Bladder microvascular endothelial cell (primary cell): ENCODE measurements at places on chromosomes 4 and X. TPM values are rescaled to one million over a fixed set of nuclear protein-coding genes. Genes with fewer than 3 reads are reported as not detected.

Gene PWWP3B
- total RNA-seq, result under 0.01 TPM in 1 of 2 replicates, not detected in the other

Gene CYSLTR1
- 0.81 TPM in 1 of 2 replicates, not detected in the other for total RNA-seq

Gene XAGE1B
- total RNA-seq, result not detected in 2 replicates

Gene UGT2A1
- 0.16 TPM in 1 of 2 replicates, not detected in the other for total RNA-seq

Gene RBM47
- under 0.01 TPM in 1 of 2 replicates, not detected in the other for total RNA-seq

Gene STK26
- total RNA-seq, result 1.4 and 2.8 TPM in 2 replicates

Gene PF4V1
- 0.25 TPM in 1 of 2 replicates, not detected in the other for total RNA-seq

Gene INPP4B
- 2.1 and 16.8 TPM in 2 replicates for total RNA-seq

Gene SCML2
- total RNA-seq, result 0.65 and 2.5 TPM in 2 replicates

Gene MORF4L2
- total RNA-seq, result 289 and 375 TPM in 2 replicates

Gene TMEM31
- total RNA-seq, result not detected in 2 replicates

Gene PCSK1N
- total RNA-seq, result 0.31 TPM in 1 of 2 replicates, not detected in the other

Gene KDR
- 209 and 260 TPM in 2 replicates for total RNA-seq

Gene SSX1
- not detected in 2 replicates for total RNA-seq

Gene ENPP6
- total RNA-seq, result not detected in 2 replicates
